Placental pericyte (primary cell): ENCODE measurements at places on chromosomes 4 and X. TPM values are rescaled to one million over a fixed set of nuclear protein-coding genes. Genes with fewer than 3 reads are reported as not detected.

The MSANTD1 gene
- total RNA-seq, result 0.66 and 0.72 TPM in 2 replicates

The PDZD4 gene
- 0.14 TPM in 1 of 2 replicates, not detected in the other for total RNA-seq

The NUDT10 gene
- 0.14 TPM in 1 of 2 replicates, not detected in the other for total RNA-seq

The PFKFB1 gene
- not detected in 2 replicates for total RNA-seq

The SMIM20 gene
- 15.0 and 17.3 TPM in 2 replicates for total RNA-seq

The MTHFD2L gene
- total RNA-seq, result 15.8 and 23.2 TPM in 2 replicates

The ADRA2C gene
- 2.2 and 2.9 TPM in 2 replicates for total RNA-seq

The APBB2 gene
- total RNA-seq, result 126 and 191 TPM in 2 replicates

The RAB41 gene
- total RNA-seq, result not detected in 2 replicates

The UCP1 gene
- total RNA-seq, result not detected in 2 replicates

The PTPN13 gene
- 46.8 and 59.6 TPM in 2 replicates for total RNA-seq

The SMIM31 gene
- total RNA-seq, result not detected in 2 replicates
